Aorta (tissue), 5 donors: ENCODE measurements at places on chromosomes 6 and 20.

GRCh38 chr20:44400671-44400969 lies 45.1 kb downstream of the HNF4A start:
- no peaks in the 10 kb centered on the region for H3K4me1 ChIP-seq

DNA sequence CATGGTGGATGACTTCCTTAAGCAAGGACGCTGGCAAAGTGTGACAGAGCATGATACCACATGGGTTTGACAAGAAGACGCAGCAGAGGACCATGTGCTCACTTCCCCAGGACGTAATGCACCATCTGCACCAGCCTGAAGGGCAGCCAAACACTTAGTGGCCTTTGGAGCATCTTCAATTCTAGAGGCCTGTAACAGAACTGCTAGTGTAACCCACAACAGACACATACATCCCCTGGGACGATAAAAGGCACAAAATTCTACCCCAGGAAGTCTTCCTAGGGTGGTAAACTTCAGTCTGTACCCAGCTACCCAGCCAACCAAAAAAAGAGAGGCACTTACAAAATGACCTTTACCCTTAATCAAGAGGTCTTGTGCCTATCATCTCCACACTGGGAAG lies 9.2 kb upstream of the CPNE1 start:
- DNase-seq: no peak
- peaks cover 9% of the 10 kb centered on the region for H3K36me3 ChIP-seq
- H3K4me1 ChIP-seq: no peaks in the 10 kb centered on the region
- no peak overlapping the region for H3K4me3 ChIP-seq
- H3K27me3 ChIP-seq: no peaks in the 10 kb centered on the region

DNA sequence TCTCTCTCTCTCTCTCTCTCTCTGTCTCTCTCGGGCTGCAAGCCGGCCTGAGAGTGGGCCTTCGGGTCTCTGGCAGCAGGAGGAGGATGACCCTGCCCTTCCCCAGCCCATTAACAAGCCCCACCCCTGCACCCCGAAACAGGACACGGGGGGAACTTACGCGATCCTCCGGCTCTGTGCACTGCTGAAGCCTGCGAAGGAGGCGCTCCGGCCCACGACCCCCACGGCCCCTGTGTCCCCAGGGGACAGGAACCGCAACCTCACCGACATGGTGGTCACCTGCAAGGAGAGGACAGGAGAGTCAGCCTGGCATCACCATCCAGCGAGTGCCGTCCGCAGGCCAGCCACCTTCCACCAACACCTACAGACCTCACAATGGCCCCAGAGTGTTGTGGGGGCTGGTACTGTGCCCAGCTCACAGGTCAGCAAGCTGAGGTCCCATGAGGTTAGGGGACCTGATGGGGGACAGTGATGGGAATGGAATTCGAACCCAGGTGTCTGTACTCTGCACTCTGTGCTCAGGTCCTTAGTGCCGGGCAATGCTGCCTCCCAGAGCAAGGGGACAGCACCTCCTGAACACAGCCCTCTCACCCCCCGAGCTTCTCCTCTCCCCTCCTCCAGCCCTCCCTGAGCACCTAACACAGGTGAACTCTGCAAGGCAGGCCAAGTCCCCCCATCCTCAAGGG lies 60.6 kb downstream of the RIPOR3 start:
- no peak overlapping the region for H3K4me3 ChIP-seq
- no peaks in the 10 kb centered on the region for H3K4me1 ChIP-seq
- H3K27ac ChIP-seq: no peak overlapping the region
- DNase-seq: no peak

- H3K4me1 ChIP-seq: peaks cover 3% of the 10 kb centered on the region
- no peak overlapping the region for H3K27ac ChIP-seq
- H3K27me3 ChIP-seq: no peaks in the 10 kb centered on the region
- H3K36me3 ChIP-seq: no peaks in the 10 kb centered on the region
- H3K4me3 ChIP-seq: no peak overlapping the region
These were observed 49.2 kb upstream of the IL17A start for GRCh38 chr6:52136934-52137467.

- H3K4me1 ChIP-seq: no peaks in the 10 kb centered on the region
- DNase-seq: no peak
- no peak overlapping the region for H3K27ac ChIP-seq
- no peaks in the 10 kb centered on the region for H3K36me3 ChIP-seq
- H3K27me3 ChIP-seq: no peaks in the 10 kb centered on the region
These were observed 11.3 kb upstream of the RBCK1 start for GRCh38 chr20:396619-397431.

DNA sequence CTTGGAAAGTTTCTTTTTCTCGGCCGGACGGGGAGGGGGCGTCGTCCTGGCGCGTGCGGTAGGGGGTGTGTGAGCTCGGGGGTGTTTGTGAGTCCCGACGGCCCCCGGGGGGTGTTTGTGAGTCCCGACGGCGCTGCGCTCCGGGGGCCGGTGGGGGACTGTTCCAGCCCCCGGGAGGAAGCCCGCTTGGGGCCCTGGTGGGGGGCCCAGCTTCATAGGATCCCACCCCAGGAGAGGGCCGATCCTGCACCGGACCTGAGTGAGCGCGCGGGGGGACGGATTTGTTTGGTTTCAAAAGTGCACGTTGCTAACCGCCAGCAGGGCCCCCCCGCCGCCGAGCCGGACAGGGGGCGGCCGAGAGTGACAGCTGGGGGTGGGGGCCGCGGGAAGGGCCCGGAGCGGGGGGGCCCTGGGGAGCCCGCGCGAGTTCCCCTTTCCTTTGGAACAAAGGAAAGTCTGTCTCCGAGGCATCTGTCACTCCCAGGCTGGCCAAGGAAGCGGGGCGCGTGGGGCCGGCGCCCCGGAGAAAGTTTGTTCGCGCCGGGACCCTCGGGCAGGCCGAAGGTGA lies 485 bp downstream of the TGIF2 start:
- H3K36me3 ChIP-seq: no peaks in the 10 kb centered on the region
- H3K27me3 ChIP-seq: no peaks in the 10 kb centered on the region
- H3K4me1 ChIP-seq: no peaks in the 10 kb centered on the region
- peak; percentile 83 for DNase-seq

DNA sequence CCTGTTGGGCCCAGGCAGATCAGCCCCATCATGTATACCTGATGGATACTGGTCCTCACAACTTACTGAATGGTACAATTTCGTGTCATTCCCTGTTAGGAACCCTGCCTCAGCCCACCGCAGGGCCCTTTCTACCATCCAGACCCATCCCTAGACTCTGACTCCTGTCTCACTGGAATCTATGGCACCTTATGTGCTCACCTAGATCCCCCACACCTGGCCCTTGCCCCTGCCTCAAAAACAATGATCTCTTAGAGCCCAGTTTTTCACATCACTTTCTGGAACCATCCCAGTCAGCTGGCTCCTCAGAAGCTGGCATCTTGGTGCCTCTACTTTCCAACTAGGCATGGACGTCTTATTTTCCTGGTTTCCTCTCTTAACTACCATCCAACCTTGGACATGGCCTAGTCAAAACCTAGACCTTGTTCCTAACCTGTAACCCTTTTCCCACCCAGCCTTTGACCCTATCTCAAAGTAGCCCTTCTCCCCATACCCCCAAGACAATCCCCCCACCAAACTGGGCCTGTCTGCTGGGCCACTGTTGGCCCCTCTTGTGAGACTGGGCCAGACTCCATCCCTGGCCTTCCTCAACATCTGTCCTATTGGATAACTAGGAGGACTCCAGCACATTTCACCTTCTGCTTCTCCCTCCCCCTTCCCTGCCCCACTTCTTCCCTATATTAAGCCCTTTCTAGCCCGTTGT lies 981 bp downstream of the HM13 start:
- H3K4me1 ChIP-seq: peaks cover 4% of the 10 kb centered on the region
- H3K36me3 ChIP-seq: no peaks in the 10 kb centered on the region
- H3K4me3 ChIP-seq: peak overlapping the region; percentile 38
- no peak overlapping the region for H3K27ac ChIP-seq

- H3K4me1 ChIP-seq: no peaks in the 10 kb centered on the region
- no peaks in the 10 kb centered on the region for H3K27me3 ChIP-seq
- no peak overlapping the region for H3K27ac ChIP-seq
- H3K4me3 ChIP-seq: no peak overlapping the region
These were observed 25.5 kb downstream of the LMBRD1 start for GRCh38 chr6:69771158-69771906.

- H3K4me1 ChIP-seq: no peaks in the 10 kb centered on the region
- DNase-seq: no peak
- no peaks in the 10 kb centered on the region for H3K36me3 ChIP-seq
- no peak overlapping the region for H3K27ac ChIP-seq
These were observed 368.5 kb downstream of the DOK5 start for GRCh38 chr20:54843865-54844264.
